Neural progenitor cell (in vitro differentiated cells): ENCODE measurements at places on chromosomes 5 and 9.

GRCh38 chr9:96655198-96655851 is at the start of gene PRXL2C:
Gene PRXL2C (minus strand): TSS chr9:96655317. CDS start chr9:96655281, 36 bp downstream.
- DNase-seq = no peak

- DNase-seq = no peak
These were observed 109.6 kb downstream of the PIK3R1 start for GRCh38 chr5:68325065-68325580.

GRCh38 chr9:35703906-35704672 is 14.4 kb upstream of the TPM2 start:
- DNase-seq = no peak

DNA sequence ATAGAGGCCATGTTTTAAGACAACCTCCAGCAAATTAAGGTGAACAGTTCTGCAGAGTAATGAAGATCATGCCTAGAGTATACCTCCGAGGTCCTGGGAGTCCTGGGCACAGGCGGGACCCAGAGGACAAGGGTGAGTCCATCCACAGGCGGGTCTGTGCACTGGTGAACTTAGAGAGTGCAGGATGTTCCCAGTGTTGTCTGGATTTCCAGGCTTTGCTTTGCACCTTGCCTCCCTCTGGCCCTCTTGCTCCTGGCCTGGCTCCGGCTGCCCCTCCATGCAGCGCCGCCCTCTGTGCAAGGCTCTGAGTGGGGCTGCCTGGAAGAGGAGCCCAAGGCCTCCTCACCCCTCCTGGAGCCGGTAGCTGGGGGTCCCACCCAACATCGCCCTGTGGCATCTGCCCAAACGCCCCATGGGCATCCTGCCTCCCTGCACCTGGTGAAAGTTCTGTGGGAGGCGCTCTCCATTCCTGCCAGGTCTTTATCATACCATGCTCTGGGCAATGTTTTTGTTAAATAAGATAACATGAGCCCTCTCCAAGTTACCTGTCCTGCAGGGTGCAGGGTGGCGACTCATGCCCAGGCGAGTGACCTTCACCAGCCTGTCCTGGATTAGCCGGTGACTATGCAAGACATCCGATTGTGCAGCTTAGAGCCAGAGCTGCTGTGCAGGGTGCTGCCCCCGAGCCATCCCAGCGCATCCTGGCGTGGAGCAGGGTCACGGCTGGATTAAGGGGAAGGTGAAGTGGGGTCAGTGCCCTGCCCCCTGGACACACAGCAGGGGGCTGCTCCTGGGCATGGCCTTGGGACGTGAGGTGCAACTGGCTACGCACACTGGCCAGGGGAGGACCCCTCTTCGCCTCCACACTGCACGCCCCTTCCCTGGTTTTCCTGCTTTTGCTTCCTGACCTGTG is 41.3 kb upstream of the LPCAT1 start:
- no peak for DNase-seq

GRCh38 chr5:35777358-35778087 is 79.2 kb upstream of the IL7R start:
- peak; percentile 92 for DNase-seq

- peak; percentile 37 for DNase-seq
These were observed at the start of gene CFAP157 for GRCh38 chr9:127706836-127707241. Gene CFAP157 (plus strand): TSS chr9:127706988. CDS start chr9:127707032, 44 bp downstream.

DNA sequence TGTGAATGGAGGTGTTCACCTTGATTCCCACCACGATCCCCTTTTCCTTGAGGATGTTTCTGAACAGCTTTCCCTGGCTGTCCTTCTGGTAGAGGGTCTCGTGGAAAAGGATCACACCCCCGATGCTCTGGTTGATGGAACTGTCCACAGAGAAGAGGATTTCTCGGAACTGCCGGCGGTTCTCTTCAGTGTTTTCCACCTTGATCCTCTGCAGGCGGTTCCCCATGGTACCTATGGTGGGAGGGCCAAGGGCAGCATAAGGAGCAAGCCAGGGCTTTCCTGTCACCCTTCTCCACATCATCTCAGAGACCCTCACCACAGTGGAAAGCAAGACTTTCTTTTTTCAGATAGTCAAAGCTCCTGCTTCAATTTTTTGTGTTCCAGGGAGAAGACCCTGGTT is 5.8 kb downstream of the ALDOB start:
- DNase-seq = no peak

GRCh38 chr5:14510156-14510734 is 71.3 kb upstream of the OTULINL start:
- DNase-seq = no peak

DNA sequence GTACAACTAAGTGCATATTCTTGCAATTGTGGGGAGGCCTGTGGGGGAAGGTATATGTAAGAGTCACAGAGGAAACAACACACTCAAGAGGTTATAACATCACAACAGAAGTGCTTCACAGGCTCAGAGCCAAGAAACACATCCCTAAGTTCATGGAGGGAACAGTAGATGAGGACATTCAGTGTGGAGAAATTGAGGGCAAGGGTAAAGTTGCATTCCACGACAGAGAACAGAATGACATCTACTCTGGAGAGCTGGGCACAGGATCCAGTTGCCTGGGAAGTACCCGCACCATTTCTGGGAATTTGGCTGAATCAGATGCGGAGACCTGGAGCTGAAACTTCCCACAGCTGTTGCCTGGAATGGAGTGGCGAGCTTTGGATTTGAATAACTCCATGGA is 197.2 kb downstream of the NXNL2 start:
- no peak for DNase-seq

- DNase-seq = no peak
These were observed 45.2 kb downstream of the YIPF5 start for GRCh38 chr5:144125163-144125726.

DNA sequence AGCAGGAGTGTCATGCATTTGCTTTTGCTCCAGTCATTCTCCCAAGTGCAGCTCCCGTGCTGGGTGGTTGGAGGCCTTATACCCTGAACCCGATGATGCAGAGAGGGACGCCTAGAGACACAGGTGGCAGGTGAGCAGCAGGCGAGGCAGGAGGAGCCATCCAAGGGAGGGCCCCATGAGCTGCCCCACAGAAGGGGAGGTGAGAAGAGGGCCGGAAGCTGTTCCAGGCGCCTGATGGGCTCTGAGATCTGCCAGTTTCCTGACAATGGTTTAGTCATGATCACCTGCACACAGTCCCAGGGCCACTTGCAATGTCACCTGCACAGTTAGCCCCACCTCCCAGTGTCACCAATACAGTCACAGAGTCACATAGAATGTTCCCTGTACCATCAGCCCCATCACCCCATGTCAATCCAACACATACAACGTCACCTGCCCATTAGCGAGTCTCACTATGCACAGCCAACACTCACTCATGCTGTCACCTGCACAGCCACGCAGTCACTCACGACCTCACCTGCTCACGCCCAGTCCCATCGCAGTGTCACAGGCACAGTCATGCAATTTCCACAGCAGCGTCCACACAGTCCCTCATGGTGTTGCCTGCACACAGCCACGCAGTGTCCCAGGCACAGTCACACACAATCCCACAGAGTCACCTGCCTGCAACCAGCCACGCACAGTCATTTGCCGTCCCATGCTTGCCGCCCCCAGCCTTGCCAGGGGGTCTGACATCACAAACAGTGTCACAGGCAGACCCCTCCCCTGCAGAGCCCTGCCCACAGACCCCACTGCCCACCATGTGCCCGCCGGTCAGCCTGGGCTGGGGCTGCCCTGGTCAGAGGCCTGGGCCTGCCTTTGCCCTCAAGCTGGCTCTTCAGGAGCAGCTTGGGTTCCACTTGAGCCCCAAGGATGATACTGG is 113.4 kb downstream of the LHX2 start:
- no peak for DNase-seq

DNA sequence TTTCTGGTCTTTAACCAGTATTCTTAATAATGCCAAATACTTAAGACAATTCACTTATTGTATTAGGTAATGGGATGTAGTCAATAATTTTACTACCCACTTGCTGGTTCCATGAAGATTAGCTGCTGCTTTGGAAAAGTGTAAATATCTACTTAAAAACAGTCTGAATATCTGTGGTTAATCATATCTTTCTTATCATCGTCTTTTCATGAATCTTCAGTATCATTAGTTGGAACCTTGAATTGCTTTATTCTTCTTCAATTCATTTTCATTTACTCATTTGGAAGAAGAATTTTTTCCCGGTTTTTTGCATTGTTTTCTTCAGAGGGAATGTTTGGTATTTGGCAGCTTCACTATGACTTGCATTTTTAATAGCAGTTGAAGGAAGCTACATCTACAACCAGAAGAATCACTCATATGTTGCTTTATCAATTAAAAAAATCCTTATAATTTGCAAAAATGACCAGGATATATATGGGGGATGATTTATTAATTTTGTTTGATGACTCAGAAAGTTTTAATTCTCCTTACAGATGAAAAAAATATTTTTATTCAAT is 1398.3 kb upstream of the CDH6 start:
- no peak for DNase-seq
